Effector memory CD4-positive, alpha-beta T cell (primary cell): ENCODE measurements at places on chromosomes 3 and 15.

DNA sequence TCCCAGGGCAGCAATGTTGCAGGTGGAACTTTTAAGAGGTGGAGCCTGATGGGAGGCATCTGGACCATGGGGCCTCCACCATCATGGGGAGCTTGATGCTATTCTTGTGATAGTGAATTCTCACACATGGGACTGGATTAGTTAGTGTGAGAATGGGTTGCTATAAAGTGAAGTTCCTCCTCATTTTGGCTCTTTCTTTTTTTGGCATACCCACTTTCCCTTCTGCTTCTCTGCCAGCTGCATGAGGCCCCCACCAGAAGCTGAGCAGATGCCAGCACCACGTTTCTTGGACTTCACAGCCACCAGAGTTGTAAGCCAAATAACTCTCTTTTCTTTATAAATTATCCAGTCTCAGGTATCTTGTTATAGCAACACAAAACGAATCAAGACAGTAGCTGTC, 101.0 kb downstream of the PEX5L start:
- DNase-seq: no peak

DNA sequence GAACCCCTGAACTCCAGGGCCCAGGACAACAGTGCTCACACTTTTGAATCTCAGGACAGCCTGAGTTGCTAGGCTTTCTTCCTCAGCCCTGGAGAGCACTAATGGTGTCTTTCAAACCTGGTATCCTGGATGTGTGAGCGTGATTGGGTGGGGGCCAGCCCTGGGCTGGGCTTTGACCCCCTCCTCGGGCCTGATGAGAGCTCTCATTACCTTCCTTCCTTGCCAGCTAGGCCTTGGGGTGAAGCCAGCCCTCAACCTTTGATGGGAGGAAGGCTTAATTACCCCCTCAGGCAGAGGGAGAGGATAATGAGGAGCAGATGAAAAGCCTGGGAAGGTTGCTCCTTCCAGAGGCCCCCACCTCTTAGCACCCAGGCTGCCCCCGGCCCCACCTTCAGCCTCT, 31.1 kb upstream of the INSYN1 start:
- DNase-seq: no peak

- no peak for DNase-seq
Measured at GRCh38 chr15:44033894-44034293, 161.2 kb downstream of the FRMD5 start.

DNA sequence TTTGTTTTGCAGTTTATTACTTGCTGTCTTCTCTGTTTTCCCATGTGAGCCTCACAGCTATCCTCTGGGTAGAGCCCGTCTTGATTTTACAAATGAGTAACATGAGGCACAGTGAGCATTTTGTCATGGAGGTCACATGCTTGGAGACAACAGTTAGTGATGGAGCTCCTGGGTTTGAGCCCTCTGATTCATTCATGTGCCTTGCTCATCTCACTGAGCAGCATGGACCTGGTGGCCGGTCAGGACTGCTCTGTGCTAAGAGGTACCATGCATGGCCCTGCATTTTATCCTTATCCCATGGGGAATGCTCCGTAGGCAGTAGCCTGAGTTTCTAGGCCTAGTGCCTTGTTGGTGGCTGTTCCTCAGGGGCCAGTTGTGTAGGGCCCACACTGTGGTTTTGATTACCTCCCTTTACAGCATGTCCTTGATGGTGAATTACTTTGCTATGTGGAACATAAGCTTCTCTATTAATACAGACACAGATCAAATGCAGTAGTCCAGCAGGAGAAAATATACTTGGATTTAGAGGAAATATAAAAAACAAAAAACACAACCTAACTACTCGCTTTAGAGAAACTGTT, 35.6 kb downstream of the MAP2K5 start:
- no peak for DNase-seq

DNA sequence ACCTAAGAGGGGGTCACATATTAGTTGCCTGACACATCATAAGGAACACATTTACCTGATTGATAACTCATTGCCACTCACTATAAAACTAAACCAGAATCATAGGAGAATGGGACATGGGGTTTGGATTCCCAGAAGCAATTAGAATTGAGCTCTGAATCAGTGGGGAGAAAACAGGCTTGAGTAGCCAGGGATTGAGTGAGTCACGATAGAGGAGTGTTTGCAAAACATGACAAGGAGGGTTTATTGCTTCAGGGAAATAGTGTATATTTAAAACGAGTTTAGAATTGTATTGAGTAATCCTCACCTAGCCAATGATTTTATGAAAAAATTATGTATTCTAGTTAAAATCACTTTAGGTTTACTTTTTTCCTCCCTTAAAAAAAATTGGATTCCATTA, 101.1 kb upstream of the THRB start:
- DNase-seq: no peak

DNA sequence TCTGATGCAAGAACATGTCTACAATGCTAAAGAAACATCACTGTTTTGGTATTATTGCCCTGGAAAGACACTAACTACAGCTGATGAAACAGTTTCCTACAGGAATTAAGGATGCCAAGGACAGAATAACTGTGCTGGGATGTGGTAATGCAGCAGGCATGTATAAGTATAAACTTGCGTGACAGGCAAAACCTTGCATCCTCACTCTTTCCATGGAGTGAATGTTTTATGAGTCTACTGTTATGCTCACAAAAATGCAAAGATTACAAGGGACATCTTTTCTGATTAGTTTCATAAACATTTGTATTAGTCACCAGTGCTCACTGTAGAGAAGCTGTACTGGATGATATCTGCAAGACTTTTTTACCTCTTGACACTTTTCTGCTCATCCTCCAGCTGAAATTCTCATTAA, 143.6 kb downstream of the NAALADL2 start:
- no peak for DNase-seq

DNA sequence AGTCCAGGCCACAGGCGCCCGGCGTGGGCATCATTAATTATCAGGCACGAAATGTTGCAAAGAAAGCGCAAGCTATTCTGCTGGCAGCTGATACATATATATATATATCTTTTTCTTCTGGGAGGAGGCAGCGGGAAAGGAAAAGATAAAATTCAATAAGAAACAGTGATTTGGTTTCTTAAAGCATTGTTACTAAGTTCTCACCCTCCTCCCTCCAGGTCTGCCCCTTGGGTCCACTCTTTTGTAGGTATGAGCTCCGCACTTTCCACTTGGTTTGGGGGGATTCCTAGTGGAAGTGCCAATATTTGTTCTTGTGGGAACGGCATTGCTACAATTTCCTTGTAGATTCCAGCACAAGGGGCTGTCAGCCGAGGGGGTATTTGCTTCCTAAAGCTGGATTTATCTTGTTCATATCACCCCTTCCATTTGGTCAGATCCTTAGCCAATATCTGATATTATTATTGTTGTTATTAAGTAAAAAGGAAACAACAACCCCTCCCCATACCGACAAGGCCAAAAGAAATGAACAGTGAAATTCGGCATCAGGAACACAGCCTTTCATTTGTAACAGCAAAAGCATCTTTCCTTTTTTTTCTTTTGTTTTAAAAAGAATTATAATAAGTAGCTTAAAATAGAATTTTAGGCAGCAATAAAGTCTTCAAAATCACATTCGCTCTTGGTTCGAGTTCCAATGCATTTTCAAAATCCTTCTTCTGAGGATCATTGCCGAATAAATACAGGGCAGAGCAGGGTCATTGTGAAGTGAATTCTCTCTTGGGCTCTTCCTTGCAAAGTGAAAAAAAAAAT, 15.6 kb downstream of the ZIC1 start:
- DNase-seq: no peak

DNA sequence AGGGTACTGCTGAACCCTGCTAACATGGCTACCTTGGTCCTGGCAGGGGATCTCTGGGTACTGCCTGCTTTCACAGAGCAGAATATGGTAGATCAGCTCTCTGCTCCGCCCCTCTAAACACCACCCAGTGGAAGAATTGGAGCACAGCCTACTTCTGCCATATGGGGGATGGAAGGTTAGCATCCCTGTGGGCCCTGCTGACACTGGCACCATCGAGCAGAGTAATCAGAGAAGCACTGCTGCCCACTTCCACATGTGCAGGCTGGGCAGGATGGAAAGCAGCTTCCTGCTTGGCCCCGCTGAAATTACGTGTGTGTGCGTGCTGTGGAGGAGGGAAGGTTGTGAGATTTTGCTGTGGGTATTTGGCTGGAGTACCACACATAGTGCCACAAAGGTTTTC, 24.8 kb downstream of the CCR1 start:
- no peak for DNase-seq

GRCh38 chr15:42724276-42724675, 12.7 kb downstream of the CDAN1 start:
- no peak for DNase-seq

GRCh38 chr3:185647880-185648210, 61.8 kb downstream of the SENP2 start:
- no peak for DNase-seq

- no peak for DNase-seq
Measured at GRCh38 chr15:57526076-57526475, 65.6 kb upstream of the MYZAP start.

DNA sequence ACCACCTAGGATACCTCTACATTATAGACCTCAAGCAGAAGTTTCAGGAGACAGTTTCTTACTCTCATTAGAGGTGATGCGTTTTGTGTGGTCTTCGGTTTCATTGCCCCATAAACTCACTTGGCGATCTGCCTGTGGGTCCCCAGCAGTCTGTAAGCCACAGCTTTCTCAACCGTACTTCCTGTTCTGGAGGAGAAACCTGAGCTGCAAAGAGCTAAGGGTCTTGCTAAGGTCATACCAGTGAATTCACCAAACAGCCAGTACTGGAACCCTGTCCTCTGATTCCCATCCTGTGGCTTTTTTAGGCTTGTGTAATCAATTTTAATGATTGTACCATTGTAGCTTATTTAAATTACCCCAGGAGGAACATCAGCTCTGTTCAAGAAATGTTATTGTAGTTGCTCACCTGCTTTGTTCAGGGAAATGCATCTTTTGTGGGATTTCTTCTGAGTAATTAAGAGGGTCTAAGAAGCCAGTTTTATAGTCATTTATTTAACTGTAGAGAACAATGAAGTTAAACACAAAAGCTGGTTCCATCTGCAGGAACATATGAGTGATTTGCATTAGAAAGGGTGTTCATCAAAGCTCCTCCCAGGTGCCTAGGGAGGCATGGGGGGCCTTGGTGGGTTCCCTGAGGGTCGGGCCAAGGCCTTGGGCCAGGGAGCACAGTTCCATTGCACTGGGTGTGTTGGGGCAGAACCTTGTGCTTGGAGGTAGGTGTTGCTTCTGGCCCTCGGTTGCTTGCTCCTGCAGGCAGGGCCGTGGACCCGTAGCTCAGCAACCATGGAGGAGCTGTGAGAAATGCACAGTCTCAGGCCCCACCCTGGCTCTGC, 69.6 kb downstream of the APBA2 start:
- no peak for DNase-seq

GRCh38 chr3:71203727-71204488, 379.6 kb downstream of the FOXP1 start:
- no peak for DNase-seq

DNA sequence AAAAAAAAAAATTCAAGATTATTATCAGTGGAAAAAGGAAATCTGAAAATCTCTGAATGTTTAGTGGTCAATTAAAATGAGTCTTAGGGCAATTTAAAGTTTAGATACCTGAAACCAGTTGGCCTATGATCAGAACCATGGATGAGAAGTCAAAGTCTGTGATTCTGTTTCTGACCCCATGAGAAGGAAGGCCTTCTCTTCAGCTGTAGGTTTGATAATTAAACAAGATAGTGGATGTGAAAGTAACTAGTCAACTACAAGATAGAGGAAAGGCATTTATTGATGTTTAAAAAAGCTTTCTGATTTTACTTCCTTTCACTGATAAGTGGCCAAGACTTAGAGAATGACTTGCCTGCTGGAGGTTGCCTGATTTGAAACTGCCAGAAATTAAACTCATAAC, 8.7 kb downstream of the PLS1 start:
- no peak for DNase-seq

- no peak for DNase-seq
Measured at GRCh38 chr3:74442683-74443082, 171.8 kb downstream of the CNTN3 start.

DNA sequence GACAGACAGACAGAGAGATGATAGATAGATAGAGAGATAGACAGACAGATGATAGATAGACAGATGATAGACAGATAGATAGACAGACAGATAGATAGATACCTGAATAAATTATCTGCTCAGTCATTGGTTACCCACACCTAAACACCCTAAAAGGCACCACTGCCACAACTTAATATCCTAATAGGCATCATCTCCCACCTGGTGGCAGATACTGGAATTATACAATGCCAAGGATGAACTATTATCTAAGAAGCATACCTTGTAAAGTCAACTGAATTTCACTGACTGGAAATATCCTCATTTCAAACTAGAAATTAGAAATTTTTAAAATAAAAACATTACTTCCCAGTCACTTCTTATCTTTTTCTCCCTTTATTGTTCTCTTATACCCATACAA, 19.4 kb upstream of the ATP8B4 start:
- DNase-seq: no peak

DNA sequence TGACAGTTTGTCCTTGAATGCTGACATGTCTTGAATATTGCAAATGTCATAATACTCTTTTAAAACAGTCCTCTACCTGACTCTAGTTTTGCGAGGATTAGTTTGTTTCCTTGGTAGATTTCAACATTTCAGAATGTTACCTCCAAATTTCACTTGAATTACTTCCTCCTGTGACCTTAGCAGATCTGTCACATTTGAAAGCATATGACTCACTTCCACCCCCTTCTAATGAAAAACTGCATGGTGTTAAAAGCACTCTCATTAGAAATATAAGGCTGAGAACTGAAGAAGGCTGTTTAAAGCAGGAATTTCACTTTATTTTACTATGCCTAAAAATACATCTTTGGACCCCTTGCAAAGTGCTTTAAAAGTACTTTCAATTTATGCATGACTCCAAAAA, 598.7 kb upstream of the TGFBR2 start:
- no peak for DNase-seq

- DNase-seq: no peak
Measured at GRCh38 chr15:93070551-93071296, 18.3 kb downstream of the RGMA start.

DNA sequence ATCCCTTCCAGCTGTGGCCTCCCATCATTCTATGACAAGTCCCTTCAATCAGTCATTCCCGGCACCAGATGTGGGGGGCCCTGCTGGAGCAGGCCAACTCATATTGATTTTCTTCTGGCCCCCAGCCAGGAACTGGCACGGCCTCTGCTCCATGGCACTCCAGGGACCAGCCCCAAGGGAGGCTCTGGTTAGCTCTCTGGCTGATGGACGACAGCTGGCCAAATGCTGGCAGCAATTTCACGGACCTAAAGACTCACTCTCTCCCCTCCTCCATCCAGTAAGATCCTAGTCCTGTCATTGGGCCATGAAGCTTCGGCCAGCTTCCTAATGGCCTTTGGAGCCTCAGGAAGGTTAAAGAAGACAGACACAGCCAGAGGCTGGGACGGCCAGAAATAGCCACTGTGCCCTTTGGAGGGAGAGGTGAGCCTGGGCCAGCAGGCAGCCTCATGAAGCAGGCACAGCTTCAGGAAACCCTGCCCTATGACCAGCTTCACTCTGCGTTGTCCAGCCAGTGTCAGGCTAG, 131.0 kb downstream of the MEX3B start:
- no peak for DNase-seq

- no peak for DNase-seq
Measured at GRCh38 chr3:76700323-76700722, 339.6 kb upstream of the ROBO2 start.

GRCh38 chr15:89755701-89756100, 4.7 kb upstream of the MESP1 start:
- DNase-seq: no peak

GRCh38 chr15:67267951-67268941, 13.7 kb downstream of the IQCH start:
- DNase-seq: no peak
